Globus pallidus (tissue), 1 donor: ENCODE measurements at places on chromosomes 5 and 9.

- no peak for DNase-seq
Observed at GRCh38 chr9:129270205-129270604, 92.1 kb upstream of the IER5L start.

GRCh38 chr5:55699041-55699688 is 13.0 kb downstream of the SLC38A9 start:
- no peak for DNase-seq

- DNase-seq = no peak
Observed at GRCh38 chr9:129544761-129545160, 76.1 kb downstream of the C9orf50 start.

DNA sequence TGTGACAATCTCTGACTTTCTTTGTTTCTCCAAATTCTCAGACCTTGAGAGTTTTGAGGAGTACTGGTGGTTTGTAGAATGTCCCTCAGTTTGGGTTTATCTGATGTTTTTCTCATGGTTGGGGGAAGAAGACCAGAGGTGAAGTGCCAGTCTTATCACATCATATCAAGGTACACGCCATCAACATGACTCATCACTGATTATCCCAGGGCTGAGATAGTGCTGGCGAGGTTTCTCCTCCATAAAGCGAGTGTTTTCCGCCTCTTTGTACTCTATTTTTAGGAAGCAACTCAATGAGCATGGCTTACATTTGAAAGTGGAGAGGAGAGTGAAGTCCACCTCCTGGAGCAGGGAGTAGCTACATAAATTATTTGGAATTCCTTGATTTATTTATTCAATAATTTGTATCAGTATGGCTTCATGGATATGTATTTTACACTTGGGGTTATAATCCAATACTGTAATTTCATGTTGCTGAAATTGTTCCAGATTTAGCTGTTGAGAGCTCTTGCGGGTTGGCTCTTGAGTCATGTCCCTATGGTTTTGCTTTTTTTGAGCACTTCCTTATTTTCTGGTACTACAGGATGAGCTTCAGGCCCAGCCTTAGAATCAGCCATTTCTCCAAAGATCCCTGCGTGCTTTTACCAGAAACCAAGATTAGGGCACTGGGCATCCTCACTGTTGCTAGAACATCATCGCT is 23.9 kb downstream of the DCANP1 start:
- DNase-seq = no peak

DNA sequence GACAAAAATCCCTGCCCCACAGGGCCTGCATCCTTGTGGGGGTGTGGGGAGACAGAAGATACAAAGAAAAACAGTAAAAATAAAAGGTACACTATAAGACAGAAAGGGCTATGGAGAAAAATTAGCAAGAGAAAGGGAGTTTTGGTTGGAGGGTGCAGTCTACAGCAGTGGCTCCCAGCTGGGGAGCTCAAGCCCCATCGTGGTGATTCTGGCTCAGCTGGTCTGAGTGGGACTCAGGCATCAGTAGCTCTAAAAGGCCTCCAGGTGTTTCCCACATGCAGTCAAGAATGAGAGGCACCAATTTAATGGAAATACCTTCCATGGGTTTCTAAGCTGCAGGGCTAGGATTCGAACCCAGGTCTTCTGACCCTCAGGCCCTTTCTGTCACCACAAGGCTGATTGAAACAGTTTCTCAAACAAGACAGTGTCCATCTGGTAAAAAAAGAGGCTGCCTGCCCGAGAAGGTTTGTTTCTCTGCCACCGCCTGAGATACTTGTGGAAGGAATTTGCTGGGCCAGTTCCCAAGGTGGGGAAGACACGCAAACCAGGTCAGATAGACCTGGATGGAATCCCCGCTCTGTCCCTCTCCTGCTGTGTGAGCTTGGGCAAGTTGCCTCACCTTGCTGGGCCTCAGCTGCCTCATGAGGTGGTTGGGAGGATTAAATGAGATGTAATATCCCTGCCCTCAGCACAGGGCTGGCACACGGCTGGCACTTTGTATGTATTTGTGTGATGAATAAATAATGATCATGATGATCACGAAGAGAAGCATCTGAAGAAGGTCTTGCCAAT is 43.1 kb downstream of the COL27A1 start:
- DNase-seq = no peak

DNA sequence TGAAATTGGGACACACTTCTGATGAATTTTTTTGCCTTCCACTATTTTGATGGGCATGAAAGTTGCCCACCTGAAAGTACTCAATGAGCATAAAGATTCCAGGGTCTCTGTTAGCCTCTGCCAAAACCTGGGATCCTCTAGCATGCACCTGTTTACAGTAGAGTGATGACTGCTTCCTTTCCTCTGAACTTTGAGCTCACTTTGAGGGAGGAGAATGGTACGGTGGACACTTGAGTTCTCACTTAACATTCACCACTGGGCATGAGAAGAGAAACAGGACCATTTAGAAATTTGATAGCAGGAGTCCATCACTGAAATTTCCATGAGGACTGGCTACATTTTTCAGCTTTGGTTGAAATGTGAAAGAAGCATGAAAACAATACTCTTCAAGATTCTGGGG is 374.8 kb downstream of the KDM4C start:
- no peak for DNase-seq

GRCh38 chr9:117616431-117616831 is 87.8 kb upstream of the TLR4 start:
- no peak for DNase-seq

- DNase-seq = no peak
Observed at GRCh38 chr9:13952906-13953305, 361.0 kb downstream of the NFIB start.

DNA sequence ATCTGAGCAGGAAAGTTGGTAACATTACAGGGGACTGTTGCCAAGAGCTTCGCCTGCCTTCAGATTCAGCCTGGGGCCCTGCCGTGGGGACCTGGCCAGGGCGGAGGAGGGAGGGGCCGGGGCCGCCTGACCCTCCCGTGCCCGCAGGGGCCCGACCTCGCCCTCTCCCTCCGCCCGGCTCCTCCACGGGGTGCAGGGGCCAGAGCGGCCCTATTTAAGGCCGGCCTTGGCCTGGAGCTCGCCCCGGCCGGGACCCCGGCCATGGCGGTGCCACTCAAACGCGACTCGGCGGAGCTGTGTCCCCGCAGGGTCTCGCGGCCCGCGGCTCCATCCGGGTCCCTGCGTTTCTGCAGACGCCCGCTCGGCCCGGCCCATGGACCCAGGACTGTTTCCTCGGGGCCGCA is 757 bp downstream of the TMEM250 start:
- DNase-seq = no peak
